ENCODE measurements at places on chromosomes 6 and 20. TPM values are rescaled to one million over a fixed set of nuclear protein-coding genes. Genes with fewer than 3 reads are reported as not detected.

The GJA1 gene
- 34.1 TPM for total RNA-seq

The TMEM200A gene
- not detected for total RNA-seq

The MACROD2 gene
- 1.4 TPM for total RNA-seq

The RWDD2A gene
- 1.9 TPM for total RNA-seq

The IL17F gene
- not detected for total RNA-seq

The APOM gene
- total RNA-seq = 2.4 TPM

The TINAG gene
- total RNA-seq = not detected

The ZC3H12D gene
- 0.02 TPM for total RNA-seq

The TSHZ2 gene
- not detected for total RNA-seq

The BICRAL gene
- 7.3 TPM for total RNA-seq

The RAET1G gene
- 1.2 TPM for total RNA-seq

DNA sequence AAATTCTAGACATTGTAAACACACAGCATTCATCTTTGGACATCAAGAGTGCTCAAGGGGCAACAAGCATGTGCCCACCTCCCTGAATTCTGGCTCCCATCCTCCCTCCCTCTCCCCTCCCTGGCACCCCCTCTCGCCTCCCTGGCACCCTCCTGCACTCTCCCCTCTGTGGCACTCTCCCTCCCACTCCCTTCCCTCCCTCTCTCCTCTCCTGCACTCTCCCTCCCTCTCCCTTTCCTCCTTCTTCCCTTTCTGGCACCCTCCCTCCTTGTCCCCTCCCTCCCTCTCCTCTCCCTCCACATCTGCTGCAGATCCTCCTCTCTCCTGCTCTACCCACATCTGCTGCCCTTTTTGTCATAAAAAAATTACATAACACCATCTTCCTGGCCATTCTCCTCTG, 113.0 kb upstream of the SLC22A23 start:
- no peak for DNase-seq

DNA sequence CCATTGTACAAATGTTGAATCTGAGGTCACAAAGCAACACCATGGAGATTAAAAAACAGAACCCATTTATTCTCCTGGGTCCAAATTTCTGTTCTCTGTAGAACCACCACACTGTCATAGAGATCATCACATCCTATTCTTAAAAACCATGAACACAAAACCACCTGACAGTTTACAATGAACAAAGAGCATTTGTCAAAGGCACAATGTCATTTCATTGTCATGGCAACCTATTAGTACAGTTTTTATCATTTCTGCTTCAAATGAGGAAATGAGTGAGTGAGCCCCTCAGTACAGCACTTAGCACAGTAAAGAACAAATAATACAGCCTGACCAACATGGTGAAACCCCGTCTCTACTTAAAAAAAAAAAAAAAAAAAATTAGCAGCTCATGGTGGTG, 23.1 kb upstream of the LAMP5 start:
- DNase-seq = no peak

- DNase-seq = no peak
These were observed 113.5 kb upstream of the HDAC2 start for GRCh38 chr6:114084327-114084890.

GRCh38 chr6:53615633-53616449, 49.7 kb downstream of the KLHL31 start:
- DNase-seq = peak; percentile 87

- no peak for DNase-seq
These were observed 670.2 kb downstream of the RFPL4B start for GRCh38 chr6:113017353-113017752.

DNA sequence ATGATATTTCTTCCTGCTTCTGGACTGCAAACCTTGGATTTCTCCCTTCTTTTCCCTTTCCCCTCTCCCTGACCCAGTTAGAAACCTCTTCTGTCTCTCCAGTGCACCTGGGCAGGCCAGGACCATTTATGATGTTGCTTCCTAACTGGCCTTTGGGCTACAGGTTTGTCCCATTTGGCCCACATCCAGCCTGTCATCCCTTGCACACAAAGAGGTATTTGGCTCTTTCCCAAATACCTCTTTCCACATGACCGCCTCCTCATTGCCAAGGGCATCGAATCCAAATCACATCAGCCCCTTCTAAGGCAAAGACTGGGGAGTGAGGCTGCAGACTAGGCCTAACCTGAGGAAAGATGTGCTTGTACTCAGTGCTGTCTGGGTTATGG, 13.6 kb downstream of the FGD2 start:
- DNase-seq = no peak

DNA sequence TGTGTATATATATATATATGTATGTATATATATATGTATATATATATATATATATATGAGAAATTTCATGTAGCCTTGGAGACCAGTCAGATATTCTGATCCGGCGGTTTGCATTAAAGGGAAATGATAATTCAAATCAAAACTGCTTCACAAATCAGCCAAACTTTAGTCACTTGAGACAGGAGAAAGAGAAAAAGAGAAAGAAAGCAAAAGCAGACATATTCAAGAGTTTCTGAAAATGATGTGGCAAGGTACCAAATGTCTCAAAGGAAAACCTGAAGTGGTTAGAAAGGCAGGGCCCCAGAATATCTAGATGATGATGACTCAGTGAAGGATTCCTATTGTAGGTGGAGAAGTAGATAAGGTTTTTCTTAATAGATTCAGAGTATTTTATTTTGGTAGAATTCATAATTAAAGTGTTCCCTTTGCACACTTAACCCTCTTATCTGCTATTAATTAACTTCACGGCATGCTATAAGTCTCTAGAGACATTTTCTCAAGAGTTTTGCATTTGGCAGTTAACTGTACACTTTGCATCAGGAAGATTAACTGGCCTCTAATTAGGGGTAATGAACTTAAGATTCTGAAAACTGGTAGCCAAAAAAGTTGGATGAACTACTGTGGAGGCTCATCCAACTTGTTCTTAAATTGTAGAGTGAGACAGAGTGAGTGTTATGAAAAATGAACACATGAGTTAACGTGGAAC, 50.1 kb upstream of the ASF1A start:
- DNase-seq = no peak

GRCh38 chr20:7094438-7094997, 327.0 kb downstream of the BMP2 start:
- DNase-seq = peak; percentile 17

GRCh38 chr6:129859524-129859923, 1.6 kb downstream of the TMEM244 start:
- DNase-seq = no peak

- DNase-seq = no peak
These were observed 163.2 kb downstream of the SYCP2 start for GRCh38 chr20:59770270-59770669.

DNA sequence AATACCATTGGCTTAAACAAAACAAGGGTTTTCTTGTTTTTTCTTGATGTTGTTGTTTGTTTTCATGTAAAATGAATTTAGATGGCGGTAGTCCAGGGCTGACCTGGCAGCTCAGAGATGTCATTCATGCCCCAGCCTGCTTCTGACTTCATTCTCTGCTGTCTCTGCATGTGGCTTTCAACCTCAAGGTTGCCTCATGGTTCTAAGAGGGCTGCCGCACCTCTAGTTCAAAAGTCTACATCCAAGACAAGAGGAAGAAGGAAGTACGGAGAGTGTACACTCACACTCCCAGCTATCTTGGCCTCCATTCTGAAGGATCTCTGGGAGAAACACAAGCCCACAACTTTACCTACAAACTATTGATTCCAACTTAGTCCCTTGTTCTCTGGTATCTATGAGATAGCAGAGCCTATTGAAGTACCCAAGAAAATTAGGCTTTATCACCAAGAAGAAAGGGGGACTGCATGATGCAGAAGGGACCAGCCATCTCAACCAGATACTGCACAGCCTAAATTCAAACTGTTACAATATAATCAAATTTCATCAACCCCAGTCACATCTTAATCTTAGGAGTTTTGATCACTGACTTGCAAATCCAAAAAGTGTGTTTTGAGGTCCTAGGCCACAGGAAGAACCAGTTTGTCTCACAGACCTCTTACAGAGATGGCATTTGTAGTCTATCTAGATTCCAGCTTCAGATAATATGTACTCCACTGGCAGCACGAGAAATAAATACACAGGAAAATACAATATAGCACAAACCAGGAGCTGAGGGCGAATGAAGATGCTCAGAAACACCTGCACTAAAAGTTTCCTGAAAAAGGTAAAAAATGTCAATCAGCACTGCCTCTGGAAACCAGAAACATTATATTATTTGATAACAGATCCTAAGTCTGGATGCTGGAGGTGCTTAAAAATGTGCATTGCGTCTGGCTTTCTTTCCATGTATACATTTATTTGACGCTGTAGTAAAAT, 866 bp upstream of the BTN3A3 start:
- no peak for DNase-seq

DNA sequence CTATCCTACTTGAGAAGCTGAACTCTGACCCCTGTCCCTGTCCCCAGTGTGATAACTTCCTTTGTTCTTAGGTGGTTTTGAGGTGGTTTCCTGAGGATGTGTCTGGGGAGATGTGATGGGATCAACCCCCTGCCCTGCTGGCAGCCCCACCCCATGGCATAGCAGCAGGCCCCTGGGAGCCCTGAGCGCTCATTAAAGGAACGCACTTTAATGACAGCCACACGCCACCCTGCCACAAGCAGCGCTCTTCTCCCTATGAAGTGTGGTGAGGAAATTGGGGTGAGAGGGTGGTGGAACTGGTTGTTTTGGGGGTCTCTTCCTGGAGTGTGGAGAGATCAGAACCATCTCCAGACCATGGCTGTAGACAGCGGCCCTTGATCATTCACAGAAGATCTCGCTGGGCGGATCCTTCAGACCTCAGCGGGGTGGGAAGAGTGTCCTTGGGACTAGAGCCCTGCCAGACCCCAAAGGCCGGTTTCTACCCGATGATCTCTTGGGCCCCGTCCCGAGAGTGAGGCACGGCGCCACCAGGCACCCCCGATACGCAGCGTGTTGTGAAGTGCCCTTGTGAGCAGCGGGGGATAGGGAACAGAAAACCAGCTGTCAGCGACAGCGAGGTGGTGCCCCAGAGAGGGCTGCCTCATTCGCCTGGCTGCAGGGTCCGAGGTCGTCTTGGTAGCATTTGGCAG, 45.4 kb downstream of the SYNJ2 start:
- no peak for DNase-seq

DNA sequence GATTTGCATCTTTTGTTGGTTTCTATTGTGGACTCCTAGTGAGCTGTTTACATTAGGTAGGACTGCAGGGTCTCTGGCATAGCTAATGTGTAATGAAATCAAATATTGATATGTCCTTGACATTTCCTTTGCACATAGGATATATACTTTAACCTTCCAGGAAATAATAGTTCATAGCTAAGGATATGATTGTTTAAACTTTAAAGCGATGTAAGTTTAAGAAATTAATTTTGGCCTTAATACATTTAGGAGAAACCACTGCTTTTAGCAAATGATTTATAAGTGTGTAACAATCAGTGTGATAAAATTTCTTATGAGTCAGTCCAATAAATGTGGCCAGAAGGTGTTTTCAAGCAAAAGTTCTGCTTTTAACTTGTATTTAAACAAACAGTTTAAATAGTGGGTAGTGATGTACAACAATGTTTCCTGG, 171.8 kb downstream of the HS3ST5 start:
- DNase-seq = no peak

GRCh38 chr6:42279144-42279781, 61.6 kb upstream of the MRPS10 start:
- DNase-seq = no peak

DNA sequence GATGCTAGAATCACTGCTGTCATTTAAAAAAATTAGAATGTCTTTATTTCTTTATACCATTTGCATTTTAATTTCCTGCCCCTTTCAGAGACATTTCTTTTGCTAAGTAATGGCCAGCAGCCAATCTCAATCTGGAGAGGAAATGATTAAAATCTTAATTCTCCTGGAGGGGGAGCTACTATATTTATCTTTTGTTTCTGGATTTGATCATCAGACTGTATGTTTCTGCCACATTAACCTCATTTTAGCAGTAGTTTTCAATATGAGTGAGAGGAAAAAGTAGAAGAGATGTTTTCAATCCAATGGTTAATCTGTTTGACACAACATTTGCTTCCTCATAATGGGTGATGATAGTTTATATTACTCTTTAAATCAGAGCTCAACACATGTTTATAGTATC, 138.0 kb downstream of the FUT9 start:
- DNase-seq = no peak

DNA sequence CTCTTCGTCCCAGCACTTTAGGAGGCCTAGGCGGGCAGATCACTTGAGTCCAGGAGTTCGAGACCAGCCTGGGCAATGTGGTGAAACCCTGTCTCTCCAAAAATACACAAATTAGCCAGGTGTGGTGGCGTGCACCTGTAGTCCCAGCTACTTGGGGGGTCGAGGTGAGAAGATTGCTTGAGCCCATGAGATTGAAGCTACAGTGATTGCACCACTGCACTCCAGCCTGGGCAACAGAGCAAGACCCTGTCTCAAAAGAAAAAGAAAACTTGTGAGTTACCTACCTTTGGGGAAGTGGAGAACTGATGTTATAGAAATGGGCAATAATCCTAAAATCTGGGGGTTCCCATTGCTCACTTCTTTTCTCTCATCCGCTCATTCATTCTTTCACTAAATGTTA, 58.0 kb downstream of the E2F3 start:
- no peak for DNase-seq

- DNase-seq = no peak
These were observed 278.9 kb downstream of the ESR1 start for GRCh38 chr6:152086223-152086873.

DNA sequence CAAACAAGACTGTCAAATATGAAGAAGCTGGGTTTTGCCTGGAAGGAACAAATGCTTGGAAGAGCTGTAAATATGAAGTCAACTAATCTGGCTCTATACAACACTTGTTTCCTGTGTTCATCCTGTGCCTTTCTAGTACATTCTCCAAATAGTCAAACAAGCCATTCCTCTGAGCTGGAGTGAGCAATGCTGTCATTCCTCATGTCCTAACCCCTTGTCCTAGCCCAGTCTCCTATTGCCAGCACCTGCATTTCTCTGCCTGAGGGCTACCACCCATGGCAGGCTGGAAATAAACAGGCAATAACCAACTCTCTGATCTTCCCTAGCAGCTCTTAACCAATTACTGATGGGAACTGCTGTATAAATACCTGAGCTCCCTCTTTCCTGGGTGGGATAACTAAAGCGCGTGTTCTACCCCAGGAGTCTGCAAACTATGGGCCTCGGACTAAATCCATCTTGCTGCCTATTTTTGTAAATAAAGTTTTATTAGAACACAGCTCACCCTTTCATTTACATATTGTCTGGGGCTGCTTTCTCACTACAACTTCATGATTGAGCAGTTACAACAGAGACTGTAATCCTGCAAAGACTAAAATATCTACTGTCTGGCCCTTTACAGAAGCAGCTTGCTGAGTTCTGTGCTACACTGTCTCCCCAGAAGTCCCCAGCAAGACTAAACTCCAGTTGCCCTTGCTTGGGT, 13.4 kb downstream of the RIMS4 start:
- DNase-seq = no peak

GRCh38 chr20:58721951-58722778, 29.6 kb downstream of the NPEPL1 start:
- no peak for DNase-seq

All from NCI-H460 (cell line).